ENCODE measurements at places on chromosomes 5 and 9.

- DNase-seq, result no peak
Measured at GRCh38 chr5:101605700-101606099, 690.4 kb downstream of the SLCO4C1 start.

DNA sequence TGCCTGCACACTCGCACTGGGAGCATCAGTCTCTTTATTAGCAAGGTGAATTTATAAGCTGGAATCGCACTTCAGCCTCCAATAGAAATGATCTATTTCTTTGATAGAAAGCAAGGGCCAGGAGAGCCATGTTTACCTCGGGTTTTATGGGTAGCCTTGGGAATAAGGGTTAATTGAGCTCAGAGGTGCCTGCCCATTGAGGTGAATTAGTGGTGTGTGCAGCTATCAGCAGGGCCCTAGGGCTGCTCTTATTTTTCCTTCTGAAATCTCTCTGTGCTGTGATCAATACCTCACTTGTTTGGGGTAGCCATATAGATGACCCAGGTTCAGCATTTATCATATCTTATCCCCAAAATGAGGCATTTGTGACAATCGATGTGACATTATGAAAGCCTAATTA is 297.8 kb downstream of the EBF1 start:
- DNase-seq, result no peak

- DNase-seq, result no peak
Measured at GRCh38 chr9:35911690-35912089, 2.4 kb downstream of the SPAAR start.

DNA sequence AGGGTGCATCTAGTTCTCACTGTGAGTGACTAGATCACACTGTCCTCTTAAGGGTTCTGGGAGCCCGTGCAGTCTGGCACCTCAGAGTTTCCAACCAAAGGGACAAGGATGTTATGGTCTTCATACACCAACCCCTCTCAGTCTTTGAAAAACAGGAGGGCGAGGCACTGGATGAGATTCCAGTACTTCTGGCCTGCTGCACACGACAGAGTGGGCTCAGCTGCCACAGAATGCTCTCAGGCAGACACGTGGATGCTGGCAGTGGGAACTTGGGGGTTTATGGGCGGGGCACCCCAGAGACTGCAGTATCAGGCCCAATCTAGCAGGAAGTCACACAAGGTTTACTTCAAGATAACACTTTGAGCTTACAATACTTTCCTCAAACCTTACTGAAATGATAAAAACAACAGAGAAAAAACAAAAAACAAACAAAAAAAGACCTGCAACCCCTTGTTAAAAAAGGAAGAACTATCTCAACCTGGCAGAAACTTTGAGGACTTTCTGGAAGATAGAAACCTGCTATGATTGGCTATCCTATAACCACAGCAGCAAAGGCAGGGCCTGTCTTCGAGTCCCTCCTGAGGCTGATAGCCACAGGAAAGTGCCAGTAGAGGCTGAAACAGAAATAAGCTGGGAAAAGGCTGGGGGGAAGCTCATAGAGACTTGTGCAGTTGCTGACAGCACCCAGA is 28.3 kb upstream of the TGFBR1 start:
- DNase-seq, result no peak

- DNase-seq, result no peak
Measured at GRCh38 chr9:27540502-27540901, 10.9 kb upstream of the MOB3B start.

DNA sequence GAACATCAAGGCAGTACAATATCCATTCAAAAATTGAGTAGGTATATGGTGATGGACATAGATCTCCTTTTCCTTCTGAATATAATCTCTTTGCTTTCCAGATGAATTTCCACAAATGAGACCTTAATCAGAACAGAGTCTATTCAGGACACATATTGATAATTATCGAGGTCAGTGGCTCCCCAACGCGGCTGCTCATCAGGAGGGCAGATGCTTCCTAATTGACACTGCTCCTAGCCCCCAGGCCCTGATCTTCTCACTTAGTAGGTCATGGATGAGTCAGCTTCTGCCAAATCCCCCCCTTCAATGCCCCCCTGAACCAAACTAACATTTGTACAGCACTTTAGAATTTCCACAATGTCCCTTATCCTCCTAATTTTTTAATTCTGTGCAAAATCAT is 51.6 kb downstream of the SEMA5A start:
- no peak for DNase-seq

- DNase-seq, result no peak
Measured at GRCh38 chr5:24226479-24226878, 418.3 kb downstream of the CDH10 start.

DNA sequence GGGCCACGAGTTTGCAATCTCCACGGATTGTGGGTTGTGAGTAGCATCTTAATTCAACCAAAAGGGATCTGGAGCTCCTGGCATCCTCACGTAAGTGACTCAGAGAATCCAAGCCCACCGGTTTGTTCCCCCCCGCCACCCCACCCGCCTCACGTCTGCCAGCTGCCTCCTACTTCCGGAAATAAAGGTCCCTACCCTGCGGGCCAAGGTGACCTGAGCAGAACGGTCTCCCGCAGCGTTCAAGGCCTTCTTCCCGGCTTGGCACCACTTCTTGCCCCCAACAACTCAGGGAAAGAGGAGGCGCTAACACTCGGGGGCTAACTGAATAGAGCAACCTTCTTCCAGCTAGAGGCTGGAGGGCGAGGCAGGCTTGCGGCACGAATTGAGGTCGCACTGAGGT is 8.8 kb upstream of the GPRIN1 start:
- no peak for DNase-seq

- no peak for DNase-seq
Measured at GRCh38 chr9:77830618-77831285, 182.6 kb upstream of the GNA14 start.

Measured in HEK293T (cell line).